ENCODE measurements at places on chromosomes 16 and 17.

DNA sequence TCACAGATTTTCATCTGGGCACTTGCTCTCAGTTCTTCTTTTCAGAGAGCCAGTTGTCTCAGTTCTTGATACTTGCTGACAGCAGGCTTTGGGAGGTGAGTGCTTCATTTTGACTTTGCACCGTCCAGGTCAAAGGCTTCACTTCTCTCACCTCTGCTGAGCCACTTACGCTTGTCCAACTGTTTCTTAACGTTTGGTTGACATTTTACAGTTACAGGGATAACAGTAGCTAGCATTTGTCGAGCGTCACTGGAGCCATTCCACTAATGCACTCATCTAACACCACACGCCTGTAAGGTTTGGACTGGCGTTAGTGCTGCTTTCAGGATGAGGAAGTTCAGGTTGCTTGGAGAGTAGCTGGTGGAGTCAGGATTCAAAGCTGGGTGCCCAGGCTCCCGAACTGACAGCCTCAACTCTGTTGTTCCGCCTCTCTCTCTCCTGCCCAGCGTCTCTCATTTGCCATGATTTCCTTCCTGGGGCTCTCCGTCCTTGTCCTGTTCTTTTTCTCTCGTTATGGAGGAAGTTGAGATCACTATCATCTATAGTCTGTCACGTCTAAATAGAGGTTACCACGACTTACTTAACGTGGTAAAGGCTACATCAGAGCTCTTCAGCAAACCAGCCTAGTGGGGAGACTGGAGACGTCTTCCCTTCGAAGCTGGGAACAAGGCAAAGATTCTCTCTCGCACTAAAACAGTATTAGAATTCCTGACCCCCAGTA is 220.8 kb downstream of the RPTOR start:
- DNase-seq: no peak

GRCh38 chr17:6327007-6327406 is 107.9 kb downstream of the AIPL1 start:
- DNase-seq: no peak

DNA sequence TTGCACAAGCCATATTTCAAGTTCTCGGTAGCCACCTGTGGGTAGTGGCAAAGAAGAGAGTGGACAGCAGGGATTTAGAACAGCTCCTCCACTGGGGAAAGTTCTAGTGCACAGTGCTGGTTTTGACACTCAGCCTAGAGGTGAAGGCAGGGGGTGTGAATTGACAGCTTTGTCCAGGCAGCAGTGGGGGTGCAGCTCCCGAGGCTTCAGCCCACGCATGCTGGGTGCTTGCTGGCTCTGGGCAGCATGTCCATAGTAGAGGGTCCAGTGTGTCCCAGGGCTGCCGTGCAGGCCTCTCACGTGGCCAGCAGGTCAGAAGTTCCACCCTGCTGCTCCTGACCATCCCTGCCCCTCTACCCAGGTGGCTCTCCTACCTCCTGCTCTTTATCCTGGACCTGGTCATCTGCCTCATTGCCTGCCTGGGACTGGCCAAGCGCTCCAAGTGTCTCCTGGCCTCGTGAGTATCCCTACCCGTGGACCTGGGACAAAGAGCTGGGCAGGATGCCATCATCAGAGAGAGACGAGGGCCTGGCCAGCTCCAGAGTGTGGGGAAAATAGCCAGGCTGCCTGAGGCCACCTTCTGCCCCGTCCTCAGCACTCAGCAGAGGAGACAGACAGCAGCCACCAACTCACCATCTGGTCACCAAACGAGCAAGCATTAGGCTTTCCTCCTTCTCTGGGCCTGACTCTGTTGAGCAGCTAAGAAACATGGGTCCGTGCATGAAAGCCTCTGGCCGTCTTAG is 29.8 kb downstream of the TTYH2 start:
- no peak for DNase-seq

- no peak for DNase-seq
Measured at GRCh38 chr16:9845661-9846361, 336.4 kb downstream of the GRIN2A start.

GRCh38 chr17:1626333-1626732 is 2.3 kb downstream of the SLC43A2 start:
- no peak for DNase-seq

All from NCI-H2081 (cell line).